ENCODE measurements at places on chromosomes 5 and 9. TPM values are rescaled to one million over a fixed set of nuclear protein-coding genes. Genes with fewer than 3 reads are reported as not detected.

The NUTM2G gene
- total RNA-seq = not detected

The IL4 gene
- not detected for total RNA-seq

- DNase-seq = no peak
These were observed 36.9 kb upstream of the SLC1A3 start for GRCh38 chr5:36569491-36569890.

GRCh38 chr5:91091471-91092234 is 291.5 kb downstream of the ARRDC3 start:
- no peak for DNase-seq

GRCh38 chr5:56815658-56816545 is 553 bp downstream of the MAP3K1 start:
- DNase-seq = no peak
